ENCODE measurements at places on chromosomes 16 and 17.
A peak's percentile ranks its signal among the peaks of the same experiment; 100 is the strongest.

DNA sequence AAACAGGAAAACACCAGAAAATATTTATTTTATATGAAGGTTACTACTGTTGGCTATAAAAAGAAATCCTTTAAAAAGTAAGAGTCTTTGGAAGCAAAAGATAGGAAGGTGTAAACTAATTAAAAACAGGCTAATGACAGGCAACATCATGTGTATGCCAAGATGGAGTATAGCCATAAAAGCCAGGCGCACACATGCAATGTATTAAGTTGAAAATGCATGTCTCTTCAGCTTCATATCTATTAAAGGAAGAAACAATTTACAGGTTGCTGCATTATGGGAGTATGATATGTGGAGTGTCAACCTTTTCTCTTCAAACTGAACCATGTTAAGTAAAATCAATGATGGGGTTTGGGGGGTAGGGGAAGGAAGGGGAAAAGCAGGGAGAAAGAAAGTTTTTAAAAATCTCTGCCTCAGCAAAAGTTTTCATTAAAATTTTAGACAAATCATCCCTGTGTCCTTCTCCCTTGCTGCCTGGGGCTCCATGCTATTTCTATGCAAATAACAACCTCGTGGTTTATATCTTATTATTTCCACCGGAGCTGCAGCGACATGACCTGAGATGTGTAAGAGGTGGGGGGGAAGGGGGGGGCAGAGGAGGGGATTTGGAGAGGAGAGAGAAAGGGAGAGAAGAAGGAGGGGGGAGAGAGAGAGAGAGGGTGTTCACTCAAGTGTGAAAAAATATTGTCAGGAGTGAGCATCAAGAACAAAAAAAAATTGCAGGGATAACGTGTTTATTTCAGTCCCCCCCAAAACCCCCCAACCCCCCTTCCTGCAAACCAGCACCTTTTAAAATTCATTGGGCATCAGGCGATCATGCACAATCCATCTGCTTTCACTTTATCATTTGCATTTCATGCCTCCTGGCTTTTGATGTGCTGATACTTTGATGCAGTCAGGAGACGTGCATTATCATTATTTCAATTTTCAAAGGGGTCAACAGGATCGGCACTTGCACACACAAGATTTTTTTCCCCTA, 197.6 kb downstream of the AATF start:
- DNase-seq, result no peak

- peak; percentile 59 for DNase-seq
Observed at GRCh38 chr17:81651692-81652091, 4.7 kb downstream of the PDE6G start.

GRCh38 chr16:58127634-58128033, 1.5 kb downstream of the CFAP20 start:
- DNase-seq, result no peak

- DNase-seq, result no peak
Observed at GRCh38 chr17:79577485-79578187, 33.2 kb downstream of the RBFOX3 start.

DNA sequence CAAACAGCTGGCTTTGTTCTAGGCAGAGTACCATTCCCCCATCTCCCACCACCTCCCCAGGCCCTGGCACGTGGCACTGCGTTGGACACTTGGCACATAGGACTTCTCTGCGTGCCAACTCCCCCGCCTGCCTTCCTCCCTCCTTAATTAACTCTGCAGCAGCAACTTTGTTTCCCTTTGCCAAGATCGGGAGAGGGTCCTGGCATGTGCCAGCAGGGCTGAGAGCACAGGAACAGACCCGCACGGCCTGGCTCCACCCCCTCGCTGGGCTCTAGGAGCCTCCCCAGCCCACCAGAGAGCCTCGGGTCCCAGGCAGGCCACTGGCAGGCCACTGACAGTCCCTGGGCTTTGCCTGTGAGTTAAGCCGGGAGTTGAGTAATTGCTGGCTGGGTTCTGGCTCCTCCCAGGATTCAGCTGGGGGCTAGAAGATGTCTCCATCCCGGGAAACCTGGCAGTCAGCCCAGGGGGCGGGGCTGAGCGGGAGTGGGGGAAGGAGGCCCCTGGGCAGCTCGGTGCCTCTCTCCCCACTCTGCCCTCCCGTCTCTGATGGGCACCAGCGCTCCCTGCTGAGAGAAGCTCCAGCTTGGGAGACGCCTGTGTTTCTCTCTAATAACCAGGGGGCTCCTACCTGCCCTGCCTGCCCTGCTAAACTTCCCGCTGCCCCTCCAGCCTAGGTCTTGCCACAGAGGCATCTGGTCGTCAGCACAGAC, 224.0 kb upstream of the TNRC6C start:
- DNase-seq, result no peak

DNA sequence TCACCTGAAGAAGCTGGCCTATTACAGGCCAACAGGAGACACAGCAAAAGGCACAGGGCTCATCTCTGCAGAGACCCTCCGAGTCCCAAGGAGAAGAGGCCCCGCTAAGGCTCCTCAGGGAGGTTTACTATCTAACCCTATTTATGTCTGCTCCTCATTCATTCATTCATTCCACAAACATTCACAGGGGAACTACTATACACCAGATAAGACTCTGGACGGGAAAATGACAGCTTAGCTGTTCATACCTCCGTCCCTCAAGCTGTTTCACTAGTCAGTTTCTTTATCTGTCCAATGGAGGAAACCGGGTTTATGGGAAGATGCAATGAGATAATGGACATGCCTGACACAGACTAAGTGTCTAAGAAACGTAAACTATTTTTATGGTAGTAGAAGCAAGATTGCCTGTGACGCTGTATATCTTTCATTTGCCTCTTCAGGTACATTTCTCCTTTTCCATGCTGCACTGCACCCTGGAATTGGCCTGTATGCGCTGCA, 62.1 kb downstream of the SRL start:
- DNase-seq, result no peak

DNA sequence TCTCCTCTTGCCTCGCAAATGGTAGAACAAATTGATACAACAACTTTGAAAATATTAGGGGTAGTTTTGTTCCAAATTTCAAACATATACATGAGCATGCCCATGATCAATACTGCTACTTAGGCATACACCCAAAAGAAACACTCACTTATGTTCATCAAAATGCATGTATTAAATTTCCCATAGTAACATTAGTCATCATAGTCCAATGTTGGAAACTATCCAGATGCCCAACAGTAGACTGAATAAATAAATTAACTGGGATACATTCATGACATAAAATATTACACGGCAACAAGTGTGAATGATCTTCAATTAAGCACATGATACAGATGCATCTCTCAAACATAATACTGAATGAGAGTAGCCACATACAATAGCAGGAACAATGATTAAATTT, 391.6 kb downstream of the CDH11 start:
- DNase-seq, result no peak

GRCh38 chr16:71807905-71808592, 585 bp downstream of the AP1G1 start:
- no peak for DNase-seq

DNA sequence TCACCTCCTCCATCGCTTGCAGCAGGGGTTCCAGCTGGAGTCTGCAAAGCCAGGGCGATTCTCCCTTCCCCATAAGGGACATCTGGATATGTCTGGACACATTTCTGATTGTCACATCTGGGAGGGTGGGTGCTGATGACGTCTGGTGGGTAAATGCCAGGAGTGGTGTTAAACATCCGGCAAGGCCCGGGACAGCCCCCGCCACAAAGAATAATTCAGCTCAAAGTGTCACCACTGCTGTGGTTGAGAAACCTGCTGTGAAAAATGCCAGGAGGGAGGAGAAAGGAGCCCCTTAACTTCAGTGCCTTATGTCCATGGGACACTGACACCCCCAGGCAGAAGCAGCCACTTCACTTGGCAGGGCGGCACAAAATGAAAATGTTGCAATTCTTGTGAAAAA, 179.4 kb upstream of the SDK2 start:
- DNase-seq, result no peak

DNA sequence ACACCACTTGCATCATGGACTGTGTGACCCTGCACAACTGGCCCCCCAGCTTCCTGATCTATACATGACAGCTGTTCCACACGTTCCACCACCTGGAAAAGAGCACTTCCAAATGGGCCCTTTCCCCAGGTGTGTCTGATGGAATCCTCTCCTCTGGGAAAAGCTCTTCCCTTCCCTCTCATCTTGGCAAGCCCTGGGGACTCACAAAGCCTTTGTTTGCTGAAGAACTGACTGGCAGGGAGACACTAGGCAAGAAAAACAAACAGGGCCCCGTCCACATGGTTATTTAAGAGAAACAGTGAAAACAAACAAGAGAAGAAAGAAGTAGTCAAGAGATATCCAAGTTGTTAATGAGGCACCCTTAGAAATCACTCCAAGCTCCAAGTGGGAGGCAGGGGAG, 52.6 kb downstream of the C16orf95 start:
- DNase-seq, result no peak

DNA sequence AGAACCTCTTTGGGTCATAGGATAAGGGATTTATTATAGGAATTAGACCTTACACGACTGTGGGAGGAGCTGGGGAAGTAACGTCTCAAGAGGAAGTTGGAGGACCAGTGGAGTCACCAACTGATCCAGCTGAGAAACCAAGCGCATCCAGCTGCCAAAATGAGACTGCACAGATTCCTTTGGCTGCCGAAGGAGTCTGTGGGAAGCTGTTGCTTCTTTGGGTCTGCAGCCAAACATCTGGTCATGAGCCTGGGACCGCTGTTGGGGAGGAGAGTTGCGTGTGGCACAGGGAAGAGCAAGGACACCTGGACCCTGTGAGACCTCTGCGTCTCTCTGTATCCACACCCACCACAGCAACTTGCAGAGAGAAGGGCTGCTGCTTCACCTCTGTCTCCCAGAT, 2.4 kb upstream of the NACA2 start:
- DNase-seq, result no peak

GRCh38 chr17:29115961-29116803, 64.0 kb downstream of the MYO18A start:
- DNase-seq, result no peak

DNA sequence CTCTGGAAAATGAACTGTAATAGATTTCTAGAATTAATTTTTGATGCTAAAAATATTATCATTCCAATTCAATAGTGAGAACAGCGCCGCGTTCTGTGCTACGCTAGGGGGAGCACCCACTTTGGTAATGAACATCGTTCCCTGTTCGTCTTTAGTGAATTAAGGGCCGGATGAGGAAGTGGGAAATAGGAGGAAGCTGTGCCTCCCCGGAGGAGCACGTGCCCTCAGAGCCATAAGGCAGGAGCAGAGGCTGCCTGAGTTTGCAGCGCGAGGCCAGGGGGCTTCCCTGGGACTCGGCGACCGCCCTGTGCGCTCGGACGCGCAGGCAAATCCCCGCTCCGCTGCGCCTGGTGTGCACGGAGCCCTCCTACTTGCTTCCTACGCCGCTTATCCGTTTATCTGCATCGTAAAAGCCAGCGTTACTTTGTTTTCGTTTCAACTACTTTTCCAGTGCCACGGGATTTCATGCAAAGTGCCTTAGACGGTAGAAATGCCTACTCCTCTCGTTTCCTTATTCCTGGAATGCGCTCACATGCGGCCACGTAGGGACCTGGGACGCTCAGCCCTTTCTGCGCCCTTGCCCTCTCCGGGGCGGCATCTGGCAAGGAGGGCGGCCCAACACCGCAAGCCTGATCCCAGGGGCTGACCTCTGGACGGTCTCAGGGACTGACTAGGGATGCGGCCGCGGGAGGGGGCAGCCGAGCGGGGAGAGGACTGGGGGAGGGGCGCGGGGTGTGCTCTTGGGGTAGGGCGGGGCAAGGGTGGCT, 76.4 kb downstream of the KCNJ12 start:
- DNase-seq, result peak; percentile 48

GRCh38 chr17:78045316-78045715, 83.2 kb downstream of the TMC6 start:
- DNase-seq, result no peak

GRCh38 chr16:87611456-87611855, 9.1 kb downstream of the JPH3 start:
- DNase-seq, result no peak

DNA sequence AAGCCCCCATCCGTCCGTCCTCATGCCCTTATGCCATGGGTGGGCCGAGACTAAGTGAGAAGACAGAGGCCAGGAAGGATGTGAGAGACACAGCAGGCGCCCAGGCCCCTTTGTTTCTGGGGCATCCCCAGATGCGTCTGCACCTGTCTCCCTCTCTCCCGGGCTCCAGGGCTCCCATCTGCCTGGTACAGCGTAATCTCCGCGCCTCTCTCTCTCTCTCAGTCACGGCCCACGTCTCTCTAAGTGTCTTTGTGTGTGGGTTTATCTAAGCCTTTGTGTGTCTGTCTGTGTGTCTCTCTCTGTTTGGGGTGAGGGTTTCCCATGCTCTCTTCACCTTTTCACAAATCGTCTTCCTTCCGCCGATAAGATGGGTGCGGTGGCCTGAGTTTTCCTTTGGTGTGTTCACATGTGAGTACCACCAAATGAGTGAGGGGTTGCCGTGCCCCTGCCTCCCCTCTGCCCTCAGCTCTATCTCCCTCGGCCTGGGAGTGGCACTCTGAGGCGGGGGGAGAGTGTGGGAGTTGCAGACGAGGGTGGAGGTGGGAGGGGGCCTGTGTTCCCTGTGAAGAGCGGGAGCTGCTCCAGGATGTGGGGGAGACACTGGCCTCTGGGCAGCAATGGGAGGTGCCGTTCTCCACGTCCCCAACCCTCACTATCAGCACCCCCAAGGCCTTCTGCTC, 25.8 kb upstream of the ABCC3 start:
- no peak for DNase-seq

- DNase-seq, result no peak
Observed at GRCh38 chr17:31274252-31274651, 22.8 kb downstream of the OMG start.

DNA sequence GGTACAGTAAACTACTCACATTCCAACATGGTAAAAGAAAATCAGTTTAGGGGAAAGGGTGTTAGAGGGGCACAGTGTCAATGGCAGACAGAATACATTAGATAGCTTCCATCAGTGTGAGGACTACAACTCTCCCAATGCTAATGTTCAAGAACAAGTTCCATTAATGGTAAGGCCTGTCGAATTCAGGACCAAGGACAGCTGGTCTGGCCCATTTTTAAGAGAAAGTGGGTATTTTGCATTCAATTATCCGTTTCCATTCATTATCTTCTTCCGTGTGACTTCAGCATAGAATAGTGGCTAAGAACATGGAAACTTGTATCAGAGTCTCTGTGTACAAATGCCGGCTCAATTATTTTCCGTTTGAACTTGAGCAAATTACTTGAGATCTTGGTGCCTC, 98.4 kb downstream of the XYLT1 start:
- DNase-seq, result no peak

GRCh38 chr16:79297805-79298204, 302.7 kb downstream of the MAF start:
- no peak for DNase-seq

DNA sequence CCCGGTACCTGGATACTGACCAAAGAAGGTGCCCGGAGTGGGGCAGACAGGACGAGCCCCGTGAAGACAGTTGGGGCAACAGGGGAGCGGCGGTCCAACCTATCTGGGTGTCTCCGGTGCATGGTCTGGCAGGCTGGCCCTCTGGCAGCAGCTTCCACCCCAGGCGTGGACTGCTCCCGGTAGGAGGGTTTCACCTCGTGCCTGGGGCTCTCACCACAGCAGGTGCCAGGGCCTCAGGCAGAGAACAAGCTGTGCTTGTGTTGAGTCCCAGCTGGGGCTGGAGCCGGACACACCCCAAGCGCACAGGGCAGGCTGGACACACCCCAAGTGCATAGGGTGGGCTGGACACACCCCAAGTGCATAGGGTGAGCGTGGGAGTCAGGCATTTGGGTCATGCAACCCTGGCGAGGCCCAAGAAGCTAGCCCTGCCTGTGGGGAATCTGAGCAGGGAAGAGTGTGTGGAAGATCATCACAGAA, 1.5 kb upstream of the FBXL16 start:
- no peak for DNase-seq
